ENCODE measurements at places on chromosomes 6 and 20.

GRCh38 chr6:157283330-157283898 lies 39.9 kb downstream of the TMEM242 start:
- no peak for DNase-seq

DNA sequence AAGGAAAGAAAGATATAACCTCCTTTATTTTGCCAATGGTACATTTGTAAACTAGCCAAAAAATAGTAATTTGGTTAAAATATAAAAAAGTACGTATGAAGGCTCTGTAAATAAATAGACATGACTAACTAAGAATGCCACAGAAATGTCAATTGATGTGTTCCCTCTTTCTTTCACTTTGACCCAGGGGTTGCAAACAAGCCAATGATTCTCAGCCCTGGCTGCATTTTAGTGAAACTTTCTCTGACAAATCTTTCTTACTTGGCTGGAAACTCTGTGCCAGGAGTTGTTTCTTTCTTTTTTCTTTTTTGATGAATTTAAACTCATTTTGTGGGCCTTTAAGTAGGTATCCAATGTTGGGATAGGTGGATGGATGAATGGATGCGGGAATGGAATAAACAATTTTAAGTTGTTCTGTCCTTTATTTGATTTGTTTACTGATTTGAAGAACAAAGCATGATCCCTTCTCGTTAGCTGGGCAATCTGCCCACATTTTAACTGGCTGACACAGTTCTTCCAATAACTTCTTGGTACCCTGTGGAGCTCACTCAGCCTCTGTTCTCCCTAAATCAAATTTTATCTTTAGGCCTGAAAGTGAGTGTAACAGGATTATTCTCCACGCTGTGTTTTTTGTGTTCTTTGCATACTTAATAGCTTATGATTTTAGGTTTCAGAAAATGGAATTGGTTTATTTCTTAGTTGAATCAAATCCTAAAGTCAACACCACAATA lies 58.6 kb upstream of the GCLC start:
- no peak for DNase-seq

GRCh38 chr20:34185766-34186620 lies 55.2 kb upstream of the ASIP start:
- no peak for DNase-seq

DNA sequence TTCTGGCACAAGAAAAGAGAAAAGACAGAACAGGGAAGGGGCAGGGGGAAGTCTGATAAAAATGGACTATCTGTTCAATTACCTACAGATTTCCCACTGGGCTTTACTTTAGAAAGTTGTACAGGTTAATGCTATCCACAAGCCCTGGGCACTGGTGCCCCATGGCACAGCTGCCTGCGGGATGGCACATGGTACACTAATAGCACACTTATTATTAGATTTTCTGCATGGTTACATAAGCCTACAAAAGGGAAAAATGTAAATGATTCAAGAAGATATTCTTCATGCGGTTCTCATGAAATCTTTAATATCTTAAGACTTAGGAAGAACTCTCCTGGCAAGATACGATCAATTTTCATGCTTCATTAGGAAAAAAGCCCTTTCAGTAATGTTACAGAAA lies 137.5 kb downstream of the GMPR start:
- no peak for DNase-seq

Data from KBM-7 (cell line).